ENCODE measurements at places on chromosomes 7 and 10. TPM values are rescaled to one million over a fixed set of nuclear protein-coding genes. Genes with fewer than 3 reads are reported as not detected.

- DNase-seq = no peak
Measured at GRCh38 chr10:7152341-7152740, 258.5 kb downstream of the SFMBT2 start.

DNA sequence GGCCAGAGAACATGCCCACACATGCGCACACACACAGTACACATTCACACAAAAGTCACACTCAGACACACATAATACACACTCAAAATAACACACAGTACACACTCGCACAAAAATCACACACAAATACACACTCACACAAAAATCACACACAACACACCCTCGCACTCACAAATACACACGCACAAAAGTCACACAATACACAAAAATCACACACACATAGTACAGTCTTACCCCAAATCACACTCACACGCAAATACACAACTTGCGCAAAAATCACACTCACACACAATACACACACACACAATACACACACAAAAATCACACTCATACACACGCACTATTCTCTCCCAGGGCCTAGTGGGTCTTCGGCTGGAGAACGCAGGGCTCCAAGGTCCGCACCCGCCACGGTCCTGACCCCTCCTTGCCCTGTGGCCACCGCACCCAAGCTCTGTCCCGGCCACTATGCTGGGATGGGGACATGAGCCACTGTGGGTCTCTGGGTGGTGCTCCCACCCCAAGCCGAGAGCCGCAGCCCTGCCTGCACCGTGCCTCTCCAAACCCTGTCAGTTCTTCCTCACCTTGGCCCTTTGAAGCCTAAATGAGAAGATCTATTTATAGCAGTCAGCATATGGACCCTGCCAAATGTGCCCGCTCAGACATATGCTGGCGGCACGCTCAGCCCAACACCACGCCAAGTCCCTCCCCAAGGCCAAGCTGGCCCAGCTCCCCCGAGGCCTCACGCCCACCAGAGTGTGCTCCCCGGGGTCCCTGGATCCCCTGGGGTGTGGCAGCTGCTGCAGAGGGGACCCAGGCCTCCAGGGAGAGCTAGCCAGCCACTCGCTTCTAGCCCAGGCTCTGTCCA lies 55.9 kb downstream of the ELFN1 start:
- DNase-seq = no peak

- DNase-seq = no peak
Measured at GRCh38 chr10:69549959-69550358, 23.3 kb downstream of the NEUROG3 start.

Gene ANXA8L1
- polyA plus RNA-seq = 46.1 TPM

DNA sequence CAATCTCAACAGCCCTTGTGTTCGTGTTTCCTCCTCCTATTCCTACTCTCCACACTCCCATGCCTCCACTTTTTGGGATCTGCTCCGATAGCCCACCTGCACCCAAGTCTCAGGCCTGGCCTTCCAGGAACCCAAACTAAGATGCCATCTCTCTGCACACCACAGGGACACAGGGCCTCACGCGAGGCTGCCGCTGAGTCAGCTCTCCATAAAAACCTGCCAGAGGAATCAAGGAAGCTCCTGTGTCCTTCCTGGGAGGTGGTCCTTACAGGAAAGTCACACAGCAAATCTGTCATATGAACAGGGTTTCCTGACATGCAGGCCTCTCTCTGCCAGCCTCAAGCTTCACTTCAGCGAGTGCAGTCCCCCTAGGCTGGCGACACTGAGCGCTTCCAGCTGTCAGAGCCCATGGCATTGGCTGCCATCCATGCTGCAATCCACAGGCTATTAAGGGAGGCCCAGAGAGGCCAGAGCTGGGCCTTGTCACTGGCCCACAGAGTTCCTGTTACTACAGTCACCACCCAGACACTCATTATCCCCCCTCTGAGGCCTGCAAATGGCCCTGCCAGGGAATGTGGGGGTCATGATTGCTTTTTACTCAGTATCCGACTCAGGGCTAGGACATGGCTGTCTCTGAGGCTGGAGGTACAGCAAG lies 151.4 kb downstream of the OAT start:
- no peak for DNase-seq

DNA sequence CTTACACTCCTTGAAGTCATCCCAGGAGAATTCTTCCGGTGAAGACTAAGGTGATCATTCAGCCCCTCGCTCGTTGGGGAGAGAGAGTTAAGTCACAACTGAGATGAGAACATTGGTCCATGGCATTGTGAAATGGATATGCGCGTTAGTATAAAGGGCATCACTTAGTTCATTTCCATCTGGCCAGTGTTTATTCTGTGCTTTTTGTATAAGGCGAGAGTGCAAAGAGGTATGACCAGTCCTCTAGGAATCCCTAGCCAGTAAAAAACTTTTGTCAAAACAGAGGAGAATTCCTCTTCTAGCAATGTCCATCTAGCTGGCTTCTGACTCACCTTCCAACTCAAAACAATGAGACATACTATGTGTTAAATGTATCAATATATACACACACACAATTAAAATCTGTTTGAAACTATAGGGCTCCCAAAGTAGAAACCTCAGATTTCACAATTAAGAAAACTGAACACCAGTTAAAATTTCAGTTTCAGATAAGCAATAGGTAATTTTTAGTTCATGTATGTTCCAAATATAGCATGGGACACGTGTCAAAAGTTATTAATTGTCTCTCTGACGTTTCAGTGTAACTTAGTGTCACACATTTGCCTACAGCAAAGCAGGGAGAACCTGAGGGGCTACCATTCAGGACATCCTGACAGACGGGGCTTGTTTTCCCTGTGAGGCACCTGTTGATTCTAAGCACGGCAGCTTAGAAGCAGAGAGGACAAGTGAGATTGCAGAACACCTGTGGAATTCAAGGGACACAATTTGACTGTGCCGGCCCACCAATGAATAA lies 158.9 kb downstream of the KLF6 start:
- no peak for DNase-seq
